Activated T-helper 1 cell treated with anti-CD3 and anti-CD28 coated beads, Interleukin-2, amount 50 U/mL, for 16 hours (primary cell): ENCODE measurements at places on chromosomes 11 and 22.

DNA sequence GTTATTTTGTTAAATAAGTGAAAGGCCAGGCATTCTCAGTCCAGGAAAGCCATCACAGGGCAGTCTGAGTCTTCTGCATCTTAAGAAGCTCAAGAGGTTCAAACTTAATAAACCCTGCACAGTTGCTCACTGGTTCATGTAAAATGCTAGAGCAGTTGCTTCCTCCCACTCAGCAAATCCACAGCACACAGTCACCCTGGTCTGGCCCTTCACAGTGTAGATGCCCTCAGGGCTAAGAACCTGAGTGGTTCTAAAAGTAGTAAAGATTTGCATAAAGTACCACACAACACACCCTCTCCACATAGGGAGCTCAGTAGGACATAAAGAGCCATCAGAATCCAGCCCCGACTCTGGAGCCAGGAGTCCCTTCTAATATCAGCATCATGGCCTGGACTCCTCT lies 58.7 kb downstream of the ZNF280B start:
- no peak for DNase-seq

DNA sequence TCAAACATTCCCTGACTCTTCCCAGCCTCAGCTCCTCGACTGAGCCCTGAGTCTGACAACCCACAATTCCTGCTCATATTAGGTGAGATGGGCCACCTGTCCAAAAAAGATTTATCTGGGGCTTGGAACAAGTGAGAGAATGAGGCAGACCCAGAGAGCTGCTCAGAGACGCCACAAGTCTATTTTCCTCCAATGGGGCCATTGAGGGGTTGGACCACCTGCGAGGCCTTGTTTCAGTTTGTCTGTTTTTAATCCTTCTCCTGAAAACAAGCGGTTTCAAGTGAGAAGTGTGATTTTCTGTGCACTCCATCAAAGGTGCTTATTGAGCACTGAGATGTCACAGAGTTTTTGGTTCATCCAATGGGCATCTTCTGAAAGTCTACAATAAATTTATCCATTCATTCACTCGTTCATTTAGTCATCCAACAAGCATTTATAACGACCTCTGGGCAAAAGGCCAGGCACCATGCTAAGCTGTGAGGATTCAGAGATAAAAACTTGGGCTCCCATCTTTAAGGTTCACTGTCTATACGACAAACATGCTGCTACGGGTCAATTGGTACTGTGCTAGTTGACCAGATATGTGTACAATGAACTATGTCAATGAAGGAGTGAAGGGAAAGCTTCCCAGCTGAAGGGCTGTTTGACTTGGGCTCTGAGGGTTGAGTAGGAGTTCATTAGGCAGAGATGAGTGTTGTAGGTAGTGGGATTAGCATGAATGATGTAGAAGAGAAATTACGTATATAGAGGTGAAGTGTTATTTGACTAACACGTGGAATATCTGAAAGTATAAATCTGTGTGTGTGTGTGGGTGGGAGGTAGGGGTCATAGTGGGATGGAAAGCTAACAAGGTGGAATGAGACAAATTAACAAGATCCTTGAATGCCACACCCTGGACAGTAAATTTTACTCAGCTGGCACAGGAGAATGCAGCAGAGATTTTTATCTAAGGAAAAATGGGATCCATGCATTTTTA lies 168.9 kb downstream of the MIAT start:
- no peak for DNase-seq

DNA sequence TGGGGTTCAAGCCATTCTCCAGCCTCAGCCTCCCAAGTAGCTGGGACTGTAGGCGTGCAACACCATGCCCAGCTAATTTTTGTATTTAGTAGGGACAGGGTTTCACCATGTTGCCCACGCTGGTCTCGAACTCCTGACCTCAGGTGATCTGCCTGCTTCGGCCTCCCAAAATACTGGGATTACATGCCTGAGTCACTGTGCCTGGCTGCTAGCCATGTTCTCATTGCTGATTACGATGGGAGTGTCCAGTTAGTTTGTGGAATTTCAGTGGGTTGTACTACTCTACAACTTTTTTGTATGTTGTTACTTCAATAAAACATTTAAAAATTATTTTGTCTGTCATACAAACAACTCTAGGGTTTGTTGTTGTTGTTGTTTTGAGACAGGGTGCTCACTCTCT lies 4.8 kb upstream of the VPS11 start:
- DNase-seq: no peak

DNA sequence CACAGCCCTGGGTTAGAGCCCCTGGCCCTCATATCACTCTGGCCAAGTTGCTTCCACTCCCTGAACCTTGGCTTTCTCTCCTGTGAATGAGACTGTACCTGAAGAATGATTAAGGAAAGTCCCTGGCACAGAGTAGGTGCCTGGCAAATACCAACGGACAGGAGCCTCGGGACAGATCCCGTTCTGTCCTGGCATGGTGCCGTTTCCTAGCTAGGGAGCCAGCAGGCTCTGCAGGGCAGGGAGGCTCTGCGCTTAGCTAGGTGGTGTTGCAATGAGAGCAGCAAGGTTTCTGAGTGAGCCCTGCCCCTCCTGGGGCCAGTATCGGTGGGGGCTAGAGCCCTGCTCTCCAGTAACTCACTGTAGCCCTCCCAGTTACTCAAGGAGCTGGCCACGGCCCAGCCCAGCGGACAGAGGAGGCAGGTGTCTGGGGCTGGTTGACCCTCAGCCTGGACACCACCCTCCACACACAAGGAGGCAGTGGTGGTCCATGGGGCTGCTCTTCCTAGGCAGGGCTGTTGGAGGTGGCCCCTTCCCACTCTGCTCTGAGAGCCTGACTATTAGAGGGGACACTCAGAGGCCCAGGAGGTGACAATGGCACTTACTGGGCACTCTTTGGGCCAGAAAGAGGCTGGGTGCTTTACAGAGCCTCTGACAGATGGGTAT lies 74.4 kb downstream of the NFAM1 start:
- DNase-seq: no peak

- no peak for DNase-seq
These were observed 19.0 kb downstream of the KCNQ1 start for GRCh38 chr11:2463766-2464277.

DNA sequence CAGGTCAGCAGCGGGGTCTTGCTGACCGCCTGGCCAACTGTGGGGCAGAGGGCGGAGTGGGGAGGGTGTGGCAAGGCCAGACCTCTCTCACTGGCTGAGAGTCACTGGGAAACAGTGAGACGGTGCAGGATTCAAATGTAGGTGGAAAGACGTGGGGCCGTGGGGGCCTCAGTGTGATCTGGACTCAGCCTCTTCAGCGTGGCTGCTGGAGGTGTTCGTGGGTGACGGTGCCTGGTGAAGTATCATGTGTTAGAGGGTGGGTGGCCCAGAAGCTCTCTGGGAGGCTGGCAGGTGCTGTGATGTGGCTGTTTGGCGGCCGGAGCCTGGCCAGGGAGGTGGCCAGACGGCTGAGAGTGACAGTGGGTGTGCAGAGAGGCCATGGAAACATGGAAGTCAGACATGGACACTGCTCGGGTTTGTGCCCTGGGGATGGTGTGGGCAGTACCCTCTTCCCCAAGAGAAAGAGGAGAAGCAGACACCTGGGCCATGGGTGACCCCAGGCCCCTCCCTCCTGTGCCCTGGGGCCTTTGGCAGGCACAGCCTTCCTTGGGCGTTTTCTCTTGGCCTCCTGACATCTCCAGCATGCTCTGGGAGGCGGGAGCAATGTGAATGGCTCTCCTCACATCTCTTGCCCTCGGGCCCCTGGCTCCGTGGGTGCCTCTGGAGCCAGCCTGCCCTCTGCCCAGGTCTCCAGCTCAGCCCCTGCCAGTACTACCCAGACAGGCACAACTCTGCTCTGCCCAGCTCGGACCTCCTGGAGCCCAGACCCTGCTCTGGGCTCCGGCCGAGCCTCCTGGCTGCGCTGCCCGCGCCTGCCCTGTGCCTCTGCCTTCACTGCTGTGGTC lies 10.1 kb upstream of the ACR start:
- no peak for DNase-seq

DNA sequence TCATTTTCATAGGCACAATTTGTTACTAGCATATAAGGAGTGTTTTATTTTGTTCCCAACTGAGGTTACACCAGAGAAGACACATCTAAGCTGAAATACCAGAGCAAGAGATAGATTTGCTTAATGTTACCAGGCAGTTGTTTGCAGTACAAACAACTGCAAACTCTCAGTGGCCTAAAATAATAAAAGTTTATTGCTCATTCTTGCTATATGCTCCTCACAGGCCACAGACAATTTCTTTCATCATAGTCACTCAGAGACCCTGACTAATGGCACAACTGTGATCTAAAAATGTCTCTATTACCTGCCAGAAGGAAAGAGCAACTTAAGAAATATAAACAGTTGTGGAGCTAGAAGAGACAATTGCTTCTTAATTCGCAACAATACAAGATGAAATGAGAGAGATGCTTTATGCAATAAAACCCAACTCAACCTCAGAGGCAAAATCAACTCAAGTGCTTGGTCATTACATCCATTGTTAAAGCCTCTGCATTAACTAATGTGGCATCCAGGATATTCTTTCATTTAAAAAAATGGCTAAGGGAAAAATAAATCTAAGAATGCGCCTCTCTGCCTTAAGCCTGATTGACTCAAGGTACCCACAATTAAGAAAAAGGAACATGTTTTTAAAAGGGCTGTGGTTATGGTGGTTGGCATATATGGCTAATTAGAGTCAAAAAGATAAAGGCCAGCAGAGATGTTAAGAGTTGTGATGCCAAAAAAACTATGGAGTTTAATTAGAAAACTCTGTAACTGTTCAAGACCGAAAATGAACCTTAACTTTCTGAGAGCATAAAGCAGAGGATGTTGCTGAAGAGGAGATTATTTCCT lies 103.7 kb downstream of the CD44 start:
- DNase-seq: no peak

- DNase-seq: no peak
These were observed 385 bp upstream of the SCO2 start for GRCh38 chr22:50525858-50526107.

DNA sequence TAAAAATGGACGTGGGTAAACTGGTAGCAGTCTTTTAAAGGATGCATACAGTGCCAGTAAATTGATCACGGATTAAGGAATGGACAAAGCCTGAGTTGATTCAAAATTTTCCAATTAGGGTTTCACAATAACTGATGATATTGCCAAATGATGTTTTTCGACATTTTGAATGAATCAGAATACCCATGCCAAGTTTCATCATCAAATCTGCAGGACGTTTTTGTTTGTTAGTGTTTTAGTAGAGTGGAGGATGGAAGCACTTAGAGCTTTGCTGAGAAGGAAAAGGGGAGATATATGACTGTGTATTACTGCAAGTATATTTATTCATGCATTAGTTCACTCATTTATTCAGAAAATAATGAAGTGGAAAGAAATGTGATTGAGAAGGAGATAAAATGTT lies 78.3 kb downstream of the SLC17A6 start:
- no peak for DNase-seq
